ENCODE measurements at places on chromosomes 13 and 19. TPM values are rescaled to one million over a fixed set of nuclear protein-coding genes. Genes with fewer than 3 reads are reported as not detected.

DNA sequence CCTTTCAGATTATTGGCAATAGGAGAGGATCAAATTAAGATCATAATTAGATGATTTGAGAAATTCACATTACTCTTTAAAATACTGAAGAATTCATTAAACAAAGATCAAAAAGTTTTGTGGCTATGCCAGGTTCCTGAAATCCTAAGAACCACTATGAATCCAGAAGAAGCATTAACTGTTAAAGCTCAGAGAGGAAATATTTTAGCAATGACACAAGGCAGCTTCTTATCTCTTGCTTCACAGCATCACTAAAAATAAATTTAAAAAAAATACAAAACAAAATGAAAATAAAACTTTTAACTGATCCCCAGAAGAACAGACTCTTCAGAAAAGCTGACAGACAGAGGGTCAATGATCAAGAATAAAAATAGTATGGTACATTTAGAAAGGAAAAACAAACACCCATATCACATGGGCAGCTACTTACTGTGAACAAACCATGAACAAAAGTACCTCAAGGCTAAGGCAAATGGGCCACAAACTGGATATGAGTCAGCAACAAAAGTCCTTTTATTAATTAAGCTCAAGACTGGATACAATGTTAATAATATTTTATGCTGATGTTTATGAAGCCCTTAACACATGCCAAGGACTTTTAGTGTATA lies 19.6 kb downstream of the RNF6 start:
- no peaks in the 10 kb centered on the region for H3K27me3 ChIP-seq
- H3K27ac ChIP-seq: no peak overlapping the region
- no peaks in the 10 kb centered on the region for H3K36me3 ChIP-seq
- no peak for ATAC-seq
- no peak overlapping the region for H3K4me3 ChIP-seq
- no peaks in the 10 kb centered on the region for H3K4me1 ChIP-seq

DPF1 gene
- total RNA-seq: not detected

DNA sequence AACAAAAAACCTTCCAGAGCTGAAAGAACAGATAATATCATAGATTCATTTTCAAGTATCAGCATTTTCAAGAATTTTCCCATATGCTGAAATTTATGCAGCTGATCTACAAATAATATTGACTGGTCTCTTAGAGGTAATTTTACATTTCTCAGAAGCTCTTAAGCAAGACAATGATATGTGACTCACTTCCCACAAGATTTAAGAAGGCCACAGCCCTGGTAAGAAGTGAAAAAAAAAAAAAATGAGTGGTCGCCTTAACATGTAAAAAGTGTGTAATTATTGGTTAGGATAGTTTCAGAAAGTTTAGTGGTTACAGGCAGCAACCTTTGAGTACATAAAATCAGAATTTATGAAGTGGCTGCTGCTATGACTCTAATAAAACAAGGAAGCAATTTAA lies 54.5 kb downstream of the NUFIP1 start:
- no peaks in the 10 kb centered on the region for H3K27me3 ChIP-seq
- peaks cover 20% of the 10 kb centered on the region for H3K4me1 ChIP-seq
- no peaks in the 10 kb centered on the region for H3K36me3 ChIP-seq
- no peak for ATAC-seq
- H3K27ac ChIP-seq: no peak overlapping the region

DNA sequence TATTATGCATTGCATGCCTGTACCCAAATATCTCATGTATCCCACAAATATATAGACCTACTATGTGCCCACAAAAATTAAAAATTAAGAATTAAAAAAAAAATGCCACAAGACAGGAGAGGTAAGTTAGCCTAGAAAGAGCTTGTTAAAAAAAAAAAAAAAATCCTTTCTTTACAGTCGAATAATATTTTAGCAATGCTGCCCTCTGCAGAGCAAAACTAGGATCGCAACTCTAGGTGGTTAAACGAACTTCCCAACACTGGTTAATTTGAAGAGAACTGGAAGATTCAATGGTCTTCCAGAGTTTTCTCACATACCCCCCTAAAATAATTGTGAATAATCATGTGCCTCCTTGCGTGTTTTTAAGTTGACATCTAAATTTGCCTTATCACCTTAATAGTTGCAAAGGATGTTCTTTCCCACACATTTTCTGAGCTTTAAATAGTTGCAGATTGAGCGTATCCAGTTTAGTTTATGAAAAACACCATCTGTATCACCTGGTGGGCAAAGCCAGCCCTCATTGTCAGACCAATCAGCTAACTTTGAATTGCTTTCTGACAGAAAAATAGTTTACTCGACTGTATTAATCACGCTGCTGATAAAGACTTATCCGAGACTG lies 47.4 kb upstream of the RCBTB2 start:
- H3K4me3 ChIP-seq: no peak overlapping the region
- no peak overlapping the region for H3K27ac ChIP-seq
- H3K27me3 ChIP-seq: no peaks in the 10 kb centered on the region
- H3K4me1 ChIP-seq: no peaks in the 10 kb centered on the region

PPP1R12C gene
- total RNA-seq: 268 TPM

DNA sequence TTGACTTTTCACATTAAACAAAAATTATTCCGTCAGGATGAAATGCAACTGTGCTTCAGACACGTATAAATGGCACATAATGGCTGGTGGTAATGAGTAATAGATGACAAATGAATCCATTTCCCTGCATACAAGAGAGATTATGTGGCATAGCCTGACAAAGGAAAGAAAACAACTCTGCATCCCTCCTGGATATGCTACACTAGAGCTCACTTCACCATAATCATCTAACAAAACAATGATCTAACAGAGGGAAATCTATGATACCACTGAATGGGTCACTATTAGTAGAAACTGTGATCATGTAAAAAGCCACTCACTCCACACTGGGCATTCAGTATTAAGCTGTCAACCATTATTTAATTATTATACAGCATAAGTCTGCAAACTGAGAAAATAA lies 1498.4 kb downstream of the EFNB2 start:
- no peaks in the 10 kb centered on the region for H3K36me3 ChIP-seq

DNA sequence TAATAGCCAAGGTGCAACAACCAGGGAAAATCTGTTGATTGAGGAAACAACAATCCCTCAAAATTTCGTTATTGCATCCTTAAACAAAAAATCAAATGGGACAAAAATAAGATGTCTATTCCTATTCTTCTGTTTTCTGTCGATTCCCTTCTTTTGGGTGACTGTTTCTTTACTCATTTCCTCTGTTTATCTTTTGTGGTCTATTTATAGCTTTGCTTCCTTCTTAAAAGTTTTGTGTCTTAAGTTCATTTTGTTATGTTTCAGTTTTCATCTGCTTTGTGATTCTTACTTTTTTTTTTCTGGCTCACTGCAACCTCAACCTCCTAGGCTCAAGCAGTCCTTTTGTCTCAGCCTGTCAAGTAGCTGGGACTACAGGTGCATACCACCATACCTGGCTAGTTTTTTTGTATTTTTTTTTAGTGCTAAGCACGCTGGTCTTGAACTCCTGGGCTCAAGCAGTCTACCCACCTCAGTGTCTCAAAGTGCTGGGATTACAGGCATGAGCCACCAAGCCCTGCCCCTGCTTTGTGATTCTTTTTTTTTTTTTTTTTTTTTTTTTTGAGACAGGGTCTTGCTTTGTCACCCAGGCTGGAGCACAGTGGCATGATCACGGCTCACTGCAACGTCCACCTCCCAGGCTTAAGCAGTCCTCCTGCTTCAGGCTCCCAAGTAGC lies 10.4 kb downstream of the ZNF146 start:
- H3K4me1 ChIP-seq: peaks cover 55% of the 10 kb centered on the region
- ATAC-seq: no peak
- no peak overlapping the region for H3K27ac ChIP-seq
- peaks cover 76% of the 10 kb centered on the region for H3K36me3 ChIP-seq
- no peaks in the 10 kb centered on the region for H3K27me3 ChIP-seq
- no peak overlapping the region for H3K4me3 ChIP-seq

- ATAC-seq: no peak
- peak overlapping the region; percentile 98 for H3K27ac ChIP-seq
- H3K27me3 ChIP-seq: no peaks in the 10 kb centered on the region
These were observed 1.5 kb downstream of the ZNF787 start for GRCh38 chr19:56119582-56119978.

- no peaks in the 10 kb centered on the region for H3K27me3 ChIP-seq
- no peaks in the 10 kb centered on the region for H3K4me1 ChIP-seq
- H3K27ac ChIP-seq: peak overlapping the region; percentile 84
- no peaks in the 10 kb centered on the region for H3K36me3 ChIP-seq
- peak overlapping the region; percentile 77 for H3K4me3 ChIP-seq
- ATAC-seq: peak; percentile 22
These were observed 470 bp upstream of the GRTP1 start for GRCh38 chr13:113364311-113364889.

- H3K27ac ChIP-seq: no peak overlapping the region
- peaks cover 25% of the 10 kb centered on the region for H3K4me1 ChIP-seq
- H3K36me3 ChIP-seq: no peaks in the 10 kb centered on the region
These were observed 7.6 kb upstream of the PTBP1 start for GRCh38 chr19:789701-790060.

LAIR1 gene
- 4.8 TPM for total RNA-seq

DNA sequence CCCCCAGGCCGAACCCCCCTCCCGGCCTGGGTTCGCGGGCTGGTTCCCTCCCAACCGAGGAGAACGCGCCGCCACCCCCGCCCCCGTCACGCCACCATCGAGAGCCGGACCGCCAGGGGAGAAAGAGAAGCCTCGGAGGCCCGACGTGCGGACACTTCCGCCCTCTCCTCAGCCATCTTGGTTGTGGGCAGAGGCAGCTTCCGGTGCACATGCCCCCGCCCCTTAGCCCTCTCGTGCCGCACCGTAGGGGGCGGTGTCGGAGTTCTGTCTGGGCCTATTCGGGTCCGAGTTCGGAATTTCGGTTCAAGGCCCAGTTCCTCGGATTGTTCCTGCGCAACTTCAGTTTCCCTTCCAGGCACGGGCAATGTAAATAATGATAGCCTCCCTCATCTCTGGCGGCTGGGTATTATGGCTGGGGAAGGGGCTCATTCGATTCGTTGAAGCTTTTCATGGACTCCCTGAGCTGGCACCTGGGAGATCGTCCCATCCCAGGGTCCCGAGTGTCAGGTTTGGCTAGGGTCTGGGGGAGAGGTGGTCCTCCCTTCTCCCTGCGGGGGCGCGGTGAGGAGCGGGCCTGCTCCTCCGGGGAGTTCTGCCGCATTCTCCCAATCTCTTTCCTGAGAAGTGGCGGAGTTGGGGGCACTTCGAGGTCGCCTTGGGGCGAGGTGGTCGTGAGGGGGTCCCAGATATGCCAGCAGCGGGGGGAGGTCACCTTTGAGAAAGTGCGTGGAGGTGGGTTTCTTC lies at the start of the genes IER2 and STX10:
Gene IER2 (plus strand): TSS at position 225 of the 744 bp plus-strand sequence. CDS start 2,776 bp downstream, outside the sequence.
Gene STX10 (minus strand): TSS at position 189 of the 744 bp plus-strand sequence. CDS start 202 bp downstream, outside the sequence.
- ATAC-seq: peak; percentile 71
- H3K27me3 ChIP-seq: no peaks in the 10 kb centered on the region
- peak within 1 kb of the TSS; percentile 96 for H3K4me3 ChIP-seq
- H3K27ac ChIP-seq: peak within 1 kb of the TSS; percentile 98

- peaks cover 17% of the 10 kb centered on the region for H3K4me1 ChIP-seq
- no peak overlapping the region for H3K27ac ChIP-seq
- H3K4me3 ChIP-seq: no peak overlapping the region
- no peaks in the 10 kb centered on the region for H3K27me3 ChIP-seq
- H3K36me3 ChIP-seq: peaks cover 15% of the 10 kb centered on the region
- ATAC-seq: no peak
These were observed 60.4 kb downstream of the DNAJC15 start for GRCh38 chr13:43083750-43084149.

DNA sequence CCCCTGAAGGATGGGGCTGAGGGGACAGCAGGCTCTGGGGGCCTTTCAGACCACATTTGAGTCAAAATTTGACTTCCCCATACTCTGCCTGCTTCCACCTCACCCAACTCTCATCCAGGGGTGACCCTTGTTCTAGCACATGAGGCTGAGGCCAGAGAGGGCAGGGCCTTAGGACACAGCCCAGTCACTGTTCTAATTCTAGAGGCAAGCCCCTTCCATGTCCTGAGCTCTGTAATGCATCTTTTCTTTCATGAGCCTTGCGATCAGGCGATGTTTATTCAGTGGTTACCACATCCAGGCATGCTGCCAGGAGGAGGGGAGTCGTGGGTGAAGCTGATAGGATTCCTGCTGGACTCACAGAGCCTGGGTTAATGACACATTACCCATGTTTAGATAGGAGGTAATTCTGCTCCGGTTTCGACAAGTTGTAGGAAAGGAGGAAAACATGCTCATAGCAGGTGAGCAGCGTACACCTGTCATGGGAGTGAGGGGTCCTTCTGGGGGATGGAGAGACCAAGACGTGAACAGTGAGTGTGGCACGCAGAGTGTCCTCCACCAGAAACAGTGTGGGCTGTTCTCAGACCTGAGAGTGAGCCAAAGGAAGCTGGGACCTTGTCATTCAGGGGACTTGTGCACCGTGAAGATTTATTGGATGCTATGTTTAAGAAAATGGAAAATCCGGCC lies 9.3 kb downstream of the RPS9 start:
- H3K27ac ChIP-seq: peak overlapping the region; percentile 68
- peaks cover 25% of the 10 kb centered on the region for H3K4me1 ChIP-seq
- no peak overlapping the region for H3K4me3 ChIP-seq
- H3K27me3 ChIP-seq: no peaks in the 10 kb centered on the region

DNA sequence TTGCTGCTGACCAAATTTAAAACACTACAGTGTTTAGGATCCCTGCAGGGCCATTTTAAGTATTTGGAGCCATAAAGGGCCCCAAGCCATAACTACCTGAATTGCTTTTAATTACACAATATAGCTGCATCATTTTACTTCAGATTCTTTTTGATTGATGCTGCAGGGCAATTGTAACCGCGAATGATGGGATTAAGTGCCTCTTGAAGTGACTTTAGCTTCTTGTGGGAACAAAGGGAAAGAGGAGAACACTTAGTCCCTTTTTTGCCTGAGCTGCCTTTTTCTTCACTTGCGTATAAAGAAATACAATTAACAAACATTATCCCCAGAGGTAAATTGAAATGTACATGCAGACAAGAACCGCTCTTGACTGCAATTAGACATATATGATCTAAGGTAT lies 228.5 kb downstream of the ZIC5 start:
- peaks cover 12% of the 10 kb centered on the region for H3K4me1 ChIP-seq
- H3K4me3 ChIP-seq: no peak overlapping the region
- no peak for ATAC-seq
- H3K27ac ChIP-seq: no peak overlapping the region
- H3K36me3 ChIP-seq: no peaks in the 10 kb centered on the region
